ENCODE measurements at places on chromosomes 7 and 10.

DNA sequence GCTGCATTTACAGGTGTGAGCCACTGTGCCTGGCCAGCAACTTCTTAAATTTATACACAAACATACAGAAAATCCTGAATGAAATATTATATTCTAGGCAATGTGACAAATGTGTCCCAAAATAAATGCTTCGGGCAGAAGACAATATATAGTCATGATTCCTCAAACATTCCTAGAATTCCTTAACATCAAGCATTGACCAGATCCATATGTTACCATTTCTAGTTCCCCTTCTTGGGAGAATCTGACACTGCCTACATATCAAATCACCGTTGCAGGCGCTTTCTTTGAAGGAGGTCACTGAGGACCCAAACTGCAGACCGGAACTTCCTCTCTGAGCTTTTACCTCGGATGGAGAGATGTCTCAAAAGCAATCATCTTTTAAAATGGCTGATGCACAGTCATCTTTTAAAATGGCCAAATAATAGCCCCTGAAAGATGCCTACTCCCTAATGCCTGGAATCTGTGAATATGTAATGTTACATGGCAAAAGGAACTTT lies 323.5 kb downstream of the PHF14 start:
- no peak for DNase-seq

DNA sequence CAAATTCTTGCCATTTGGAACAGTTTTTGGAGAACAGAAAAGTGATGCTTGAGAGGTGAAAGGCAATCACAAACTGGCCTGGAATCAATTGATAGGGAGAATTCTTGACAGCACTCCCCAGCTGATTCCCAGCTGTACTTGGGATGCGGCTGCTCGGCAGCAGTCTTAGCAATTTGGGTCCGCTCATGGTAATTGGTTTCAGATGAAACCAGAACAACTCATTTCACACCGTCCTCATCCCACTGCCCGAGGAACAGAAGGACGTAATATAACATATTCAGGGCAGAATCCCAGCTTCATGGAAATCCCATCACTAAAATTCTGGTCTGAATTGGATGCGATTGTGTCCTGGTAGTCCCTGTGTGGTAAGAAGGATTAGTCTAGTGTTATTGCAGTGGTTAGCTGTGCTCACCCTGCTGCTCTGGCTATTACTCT lies 223.3 kb upstream of the FERD3L start:
- no peak for DNase-seq

GRCh38 chr7:45708046-45708950 lies 134.1 kb downstream of the ADCY1 start:
- no peak for DNase-seq

GRCh38 chr10:2899246-2899951 lies 167.9 kb upstream of the PFKP start:
- no peak for DNase-seq

DNA sequence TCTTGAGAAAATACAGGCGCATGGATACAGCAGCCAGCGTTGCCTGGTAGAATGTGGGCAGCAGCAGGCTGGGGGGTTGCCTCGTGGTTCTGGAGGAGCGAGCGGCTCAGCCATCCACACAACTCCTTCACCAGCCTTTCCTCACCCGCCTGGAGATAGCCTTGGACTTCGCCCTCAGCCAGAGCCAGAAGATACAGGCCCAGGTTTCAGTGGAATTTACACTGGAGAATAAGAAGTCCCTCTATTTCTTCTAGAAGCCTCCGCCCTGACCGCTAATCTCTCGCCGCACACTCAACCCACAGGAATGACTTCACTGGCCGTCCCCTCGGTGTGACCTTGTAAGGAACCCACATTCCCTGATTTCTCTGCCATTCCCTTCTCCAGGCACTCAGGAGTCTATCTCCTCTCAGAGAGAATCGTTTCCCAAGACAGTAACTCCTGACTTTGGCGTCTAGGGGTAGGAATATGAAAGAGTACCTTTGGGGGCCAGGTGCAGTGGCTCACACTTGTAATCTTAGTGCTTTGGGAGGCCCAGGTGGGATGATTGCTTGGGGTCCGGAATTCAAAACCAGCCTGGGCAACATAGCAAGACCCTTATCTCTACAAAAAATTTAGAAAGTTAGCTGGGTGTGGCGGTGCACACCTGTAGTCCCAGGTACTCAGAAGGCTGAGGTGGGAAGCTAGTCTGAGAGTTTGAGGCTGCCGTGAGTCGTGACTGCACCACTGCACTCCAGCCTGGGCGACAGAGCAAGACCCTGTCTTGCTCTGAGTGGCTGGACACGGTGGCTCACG lies 52.0 kb upstream of the ECHDC3 start:
- DNase-seq, result no peak

GRCh38 chr7:24503506-24503905 lies 69.7 kb upstream of the PALS2 start:
- DNase-seq, result no peak

DNA sequence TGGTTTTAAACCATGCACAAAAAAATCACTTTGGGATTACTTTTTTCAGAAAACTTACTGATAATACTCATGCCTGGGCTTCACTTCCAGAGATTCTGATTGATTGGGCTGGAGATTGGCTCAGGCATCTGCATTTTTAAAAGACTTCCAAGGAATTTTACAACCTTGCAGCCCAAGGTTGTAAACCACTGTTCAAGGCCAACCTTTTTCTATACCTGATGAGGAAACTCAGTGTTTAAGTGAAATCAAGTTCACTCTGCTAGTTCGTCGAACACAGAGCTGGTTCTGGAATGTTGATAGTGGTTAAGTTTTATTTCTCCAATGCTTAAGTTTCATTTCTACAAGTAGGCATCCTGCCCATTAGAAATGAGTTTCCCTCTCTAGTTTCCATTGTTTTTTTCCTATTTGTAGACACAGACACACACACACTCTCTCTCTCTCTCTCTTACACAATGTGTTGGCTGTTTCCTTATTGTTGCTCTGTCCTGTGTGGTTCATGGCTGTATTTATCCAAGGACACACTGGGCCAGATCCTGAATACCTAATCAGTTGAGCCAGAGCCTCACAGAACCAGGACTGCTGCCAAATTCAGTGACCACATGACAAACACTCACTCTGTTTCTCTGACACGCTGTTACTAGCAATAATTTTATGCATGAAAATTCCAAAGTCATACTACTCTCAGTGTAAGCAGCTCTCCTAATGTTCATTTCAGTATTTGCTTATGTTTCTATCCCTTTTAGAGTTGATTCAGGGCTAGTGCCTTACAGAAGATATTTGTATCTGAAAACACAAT lies 3.7 kb upstream of the IFIT1B start:
- no peak for DNase-seq

GRCh38 chr10:11593612-11594011 lies 17.8 kb downstream of the USP6NL start:
- DNase-seq, result no peak

- no peak for DNase-seq
Measured at GRCh38 chr7:46175221-46175620, 254.1 kb upstream of the IGFBP3 start.

- DNase-seq, result no peak
Measured at GRCh38 chr7:80499350-80499953, 12.4 kb downstream of the GNAT3 start.

- no peak for DNase-seq
Measured at GRCh38 chr7:116912269-116912909, 40.9 kb upstream of the ST7 start.

DNA sequence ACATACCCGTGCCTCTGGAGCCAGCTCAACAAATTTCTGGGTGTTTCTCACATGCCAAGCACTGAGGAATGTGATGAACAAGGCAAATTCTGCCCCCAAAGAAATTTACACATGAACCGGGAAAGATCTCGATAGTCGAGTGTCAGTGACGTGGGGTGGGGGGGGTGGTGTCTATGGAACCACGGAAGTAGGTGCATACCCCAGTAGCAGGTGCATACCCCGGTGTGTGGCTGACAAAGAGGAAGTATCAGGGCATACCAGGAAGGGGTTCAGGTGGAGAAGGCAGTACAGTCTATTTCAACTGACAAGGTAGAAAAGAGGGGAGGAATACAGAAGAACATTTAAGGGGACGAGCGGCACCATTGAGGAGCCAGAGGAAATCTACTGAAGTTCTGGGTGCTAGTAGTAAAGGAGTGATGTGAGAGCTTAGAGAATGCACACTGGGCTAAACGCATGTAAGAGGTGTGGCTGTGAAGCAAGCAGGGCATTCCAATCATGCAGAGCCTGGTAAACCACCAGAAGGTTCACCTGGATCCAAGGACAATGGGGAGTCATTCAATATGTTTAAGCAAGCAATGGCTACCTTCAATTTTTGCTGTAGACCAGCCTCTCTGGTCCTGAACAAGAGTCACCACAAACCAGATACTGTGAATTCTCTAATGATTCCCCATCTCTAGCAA lies 6.2 kb downstream of the CCDC6 start:
- DNase-seq, result no peak

DNA sequence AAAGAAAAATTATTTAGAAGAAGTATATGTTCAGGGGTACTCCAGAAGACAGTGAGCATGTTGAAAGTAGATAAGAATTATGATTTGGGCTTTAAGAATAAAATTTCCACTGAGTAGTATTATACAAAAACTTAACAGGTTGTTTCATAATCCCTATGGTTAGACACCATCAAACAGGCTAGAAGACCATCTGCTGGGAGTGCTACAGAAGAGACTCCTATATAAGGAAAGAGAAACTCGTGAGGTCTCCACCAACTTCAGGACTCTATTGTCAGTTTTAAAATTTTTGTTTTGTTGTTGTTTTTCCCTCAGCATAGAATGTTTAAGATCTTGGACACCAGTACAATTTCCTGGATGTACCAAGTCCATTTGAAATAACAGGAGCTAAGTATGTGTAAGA lies 13.1 kb downstream of the DNAJC1 start:
- no peak for DNase-seq

DNA sequence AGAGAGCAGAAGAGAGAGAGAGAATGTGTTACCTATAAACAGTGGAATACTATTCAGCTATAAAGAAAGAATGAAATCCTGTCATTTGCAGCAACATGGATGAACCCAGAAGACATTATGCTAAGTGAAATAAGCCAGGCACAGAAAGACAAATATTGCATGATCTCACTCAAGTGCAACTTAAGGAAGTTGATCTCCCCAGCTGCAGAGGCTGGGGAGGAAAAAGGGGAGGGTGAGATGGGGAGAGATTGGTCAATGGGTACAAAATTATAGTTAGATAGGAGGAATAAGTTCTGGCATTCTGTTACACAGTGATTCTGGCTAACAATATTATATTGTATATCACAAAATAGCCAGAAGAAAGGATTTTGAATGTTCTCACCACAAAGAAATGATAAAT lies 11.2 kb upstream of the JAZF1 start:
- DNase-seq, result no peak

DNA sequence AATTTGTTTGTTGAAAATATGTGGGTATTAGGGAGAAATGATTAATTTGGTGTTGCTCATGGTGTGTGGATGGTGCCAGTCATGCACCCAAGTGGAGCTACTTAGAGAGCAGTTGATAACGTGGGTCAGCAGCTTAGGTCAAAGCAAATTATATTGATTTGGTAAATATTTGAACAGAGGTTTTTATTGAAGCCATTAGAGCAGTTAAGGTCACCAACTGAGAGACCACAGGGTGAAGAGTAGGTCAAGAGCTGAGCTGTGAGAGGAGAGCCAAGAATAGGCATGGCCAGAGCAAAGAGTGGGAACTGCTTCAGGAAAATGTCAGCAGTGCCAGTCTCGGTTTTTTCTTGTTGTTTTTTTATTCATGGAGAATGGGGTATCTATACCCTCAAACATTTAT lies 97.9 kb downstream of the TMEM168 start:
- DNase-seq, result no peak

DNA sequence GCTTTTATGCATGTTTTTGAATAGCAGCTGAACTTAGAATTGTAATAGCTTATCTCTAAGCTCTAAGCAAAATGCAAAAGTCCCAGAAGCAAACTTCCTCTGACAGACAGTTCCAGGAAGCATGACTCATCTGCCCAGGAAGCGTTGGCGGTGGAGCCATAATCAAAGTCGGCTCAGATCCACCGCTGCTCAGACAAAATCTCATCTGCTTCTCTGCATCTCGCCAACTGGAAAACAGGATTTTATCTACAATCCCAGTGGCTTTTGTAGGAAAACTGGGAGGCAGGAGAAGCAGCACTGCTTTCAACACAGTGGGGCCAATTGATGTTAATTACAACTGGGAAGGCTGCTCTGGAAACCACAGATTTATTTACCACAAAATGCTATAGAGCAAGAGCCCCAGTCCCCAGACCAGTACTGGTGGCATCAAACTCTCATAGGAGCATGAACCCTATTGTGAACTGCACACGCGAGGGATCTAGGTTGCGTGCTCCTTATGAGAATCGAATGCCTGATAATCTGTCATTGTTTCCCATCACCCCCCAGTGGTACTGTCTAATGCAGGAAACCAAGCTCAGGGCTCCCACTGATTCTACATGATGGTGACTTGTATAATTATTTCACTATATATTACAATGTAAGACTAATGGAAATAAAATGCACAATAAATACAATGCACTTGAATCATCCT lies 99.9 kb downstream of the CUBN start:
- peak; percentile 89 for DNase-seq
